NCI-H1436 treated with DMSO at 0.1 percent for 48 hours (cell line): ENCODE measurements at places on chromosomes 16 and 17.

- no peak for DNase-seq
Observed at GRCh38 chr17:21164216-21164615, 37.5 kb downstream of the DHRS7B start.

- no peak for DNase-seq
Observed at GRCh38 chr17:6061290-6061689, 8.9 kb upstream of the WSCD1 start.

DNA sequence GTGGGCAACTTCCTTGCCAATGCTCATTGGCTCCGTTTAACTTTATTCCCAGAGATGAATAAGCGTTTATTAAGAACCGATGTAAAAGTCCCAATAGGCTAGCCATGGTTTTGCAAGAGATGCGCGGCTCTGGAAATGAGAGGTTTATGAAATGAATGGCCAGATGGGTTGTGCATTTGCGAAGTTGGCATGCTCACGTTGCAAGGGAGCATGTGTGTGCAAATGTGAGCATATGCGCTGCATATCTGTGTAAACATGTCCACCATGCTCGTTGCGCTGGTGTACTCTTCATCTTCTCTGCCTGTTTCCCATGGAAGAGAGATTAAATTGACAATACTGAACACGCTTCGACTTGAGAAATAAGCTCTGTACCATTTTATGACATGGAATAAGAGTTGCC lies 848.6 kb upstream of the RBFOX1 start:
- no peak for DNase-seq

DNA sequence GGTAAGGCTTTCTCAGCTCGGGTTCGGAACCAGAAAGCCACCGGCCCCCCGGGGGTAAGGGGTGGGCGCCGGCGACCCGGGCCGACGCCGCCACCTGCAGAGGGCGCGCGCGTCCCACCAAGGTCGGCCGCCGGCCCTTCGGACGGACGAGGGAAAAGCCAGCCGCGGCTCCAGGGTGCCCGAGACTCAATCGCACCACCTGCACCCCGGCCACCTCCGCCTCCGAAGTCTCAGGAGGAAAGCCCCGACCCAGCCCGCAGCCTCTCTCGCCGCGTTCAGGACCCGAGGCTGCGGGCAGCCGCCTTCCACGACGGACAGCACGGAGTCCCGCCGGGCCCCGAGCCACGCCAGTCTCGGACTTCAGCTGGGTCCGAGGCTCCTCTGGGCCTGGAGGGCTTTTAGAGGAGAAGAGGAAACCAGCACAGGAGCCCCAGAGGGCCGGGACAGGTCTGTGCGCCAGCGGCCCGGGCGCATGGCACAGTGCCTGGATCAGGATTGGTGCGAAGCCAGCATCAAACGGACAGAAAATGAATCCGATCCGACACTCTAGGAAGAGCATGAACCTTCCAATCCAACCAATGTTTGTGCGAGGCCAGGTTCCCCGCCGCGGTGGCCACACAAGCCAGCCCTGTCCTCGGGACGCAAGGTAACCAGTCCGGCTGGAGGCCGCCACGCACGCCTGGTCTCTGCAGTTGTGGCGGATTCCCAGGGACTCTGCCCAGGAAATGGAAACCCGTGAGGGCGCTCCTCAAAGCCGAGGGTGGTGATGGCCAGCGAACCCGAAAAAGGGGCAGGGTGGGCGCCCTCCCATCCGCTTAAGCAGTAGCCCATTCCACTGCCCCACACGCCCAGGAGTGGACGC lies 6.7 kb downstream of the CBX8 start:
- DNase-seq: no peak

- no peak for DNase-seq
Observed at GRCh38 chr16:85441890-85442670, 171.0 kb upstream of the GSE1 start.

- no peak for DNase-seq
Observed at GRCh38 chr17:17788967-17789366, 47.8 kb downstream of the SREBF1 start.
